NCI-H1105 treated with DMSO at 0.1 percent for 48 hours (cell line): ENCODE measurements at places on chromosomes 7 and 10.

DNA sequence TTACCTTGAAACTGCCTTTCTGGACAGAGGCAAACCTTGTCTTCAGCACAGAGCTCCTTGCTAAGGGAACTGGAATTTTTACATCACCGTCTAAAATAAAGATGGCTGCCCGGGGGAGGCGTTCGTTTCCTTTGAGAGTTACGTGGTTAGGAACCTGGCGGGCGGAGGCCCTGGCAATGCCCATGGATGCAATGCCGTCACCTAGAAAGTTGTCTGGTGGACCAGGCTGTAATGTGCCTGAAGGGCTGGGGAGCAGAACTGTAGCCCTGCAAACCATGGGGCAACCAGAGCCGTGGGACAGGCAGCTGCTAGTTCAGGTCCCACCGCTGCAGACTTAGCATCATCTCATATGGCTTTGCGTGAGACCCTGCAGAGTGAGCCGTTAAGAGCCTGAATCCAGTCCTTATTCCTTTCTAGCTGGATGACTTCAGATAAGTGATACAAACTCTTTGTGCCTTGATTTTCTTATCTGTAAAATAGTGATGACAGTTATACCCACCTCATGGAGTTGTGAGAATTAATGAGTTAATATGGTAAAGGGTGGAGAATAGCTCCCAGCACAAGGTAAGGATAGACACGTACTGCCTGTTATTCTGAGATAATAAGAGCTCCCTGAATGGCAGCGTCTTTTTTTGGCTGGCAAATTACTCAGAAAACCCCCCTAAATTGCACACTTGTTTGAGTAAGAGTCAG, 219.7 kb downstream of the EMX2 start:
- DNase-seq: no peak

GRCh38 chr10:125882596-125882995, 1.5 kb upstream of the DHX32 start:
- DNase-seq: no peak

DNA sequence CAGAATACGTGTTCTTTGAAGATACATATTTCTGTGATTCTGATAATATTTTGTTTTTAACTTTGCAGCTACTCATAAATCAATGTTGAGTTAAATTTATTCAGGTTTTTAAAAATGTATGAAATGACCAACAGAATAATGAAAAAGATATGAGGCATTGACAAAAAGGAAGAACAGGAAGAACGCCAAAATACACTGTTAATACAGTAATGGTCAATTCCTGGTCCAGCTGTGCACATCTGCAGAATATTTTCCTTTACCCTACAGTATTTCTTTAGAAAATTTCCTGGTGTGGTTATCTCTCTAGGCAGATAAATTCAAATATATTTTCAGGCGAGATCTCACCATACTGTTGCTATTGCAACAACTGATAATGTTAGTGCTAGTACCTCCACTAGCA, 203.2 kb upstream of the DGKB start:
- DNase-seq: no peak

- no peak for DNase-seq
Measured at GRCh38 chr10:59885430-59886134, 20.8 kb downstream of the CCDC6 start.

- DNase-seq: no peak
Measured at GRCh38 chr10:5107860-5108526, 13.8 kb downstream of the AKR1C3 start.

- DNase-seq: peak; percentile 7
Measured at GRCh38 chr10:128068398-128069285, 57.6 kb downstream of the MKI67 start.

DNA sequence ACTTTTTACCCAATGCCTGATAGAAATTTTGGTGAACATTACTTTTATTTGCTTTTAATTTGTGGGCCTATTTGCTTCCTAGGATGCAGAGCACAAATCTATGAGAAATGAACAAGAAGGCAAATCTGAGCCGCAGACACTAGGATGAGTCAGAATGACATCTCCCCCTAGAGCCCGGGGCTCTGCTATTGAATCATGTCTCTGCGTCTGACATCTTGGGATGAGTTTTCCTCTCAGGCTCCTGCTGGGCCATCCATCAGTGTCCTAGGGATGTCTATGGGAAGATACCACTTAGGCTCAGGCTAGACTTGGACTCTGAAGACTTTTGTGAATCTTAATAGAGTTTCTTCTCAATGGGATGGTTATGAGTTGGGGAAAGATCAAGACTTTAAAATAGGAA, 157.3 kb upstream of the MTPN start:
- no peak for DNase-seq

- no peak for DNase-seq
Measured at GRCh38 chr7:117800406-117800805, 72.8 kb downstream of the CTTNBP2 start.

DNA sequence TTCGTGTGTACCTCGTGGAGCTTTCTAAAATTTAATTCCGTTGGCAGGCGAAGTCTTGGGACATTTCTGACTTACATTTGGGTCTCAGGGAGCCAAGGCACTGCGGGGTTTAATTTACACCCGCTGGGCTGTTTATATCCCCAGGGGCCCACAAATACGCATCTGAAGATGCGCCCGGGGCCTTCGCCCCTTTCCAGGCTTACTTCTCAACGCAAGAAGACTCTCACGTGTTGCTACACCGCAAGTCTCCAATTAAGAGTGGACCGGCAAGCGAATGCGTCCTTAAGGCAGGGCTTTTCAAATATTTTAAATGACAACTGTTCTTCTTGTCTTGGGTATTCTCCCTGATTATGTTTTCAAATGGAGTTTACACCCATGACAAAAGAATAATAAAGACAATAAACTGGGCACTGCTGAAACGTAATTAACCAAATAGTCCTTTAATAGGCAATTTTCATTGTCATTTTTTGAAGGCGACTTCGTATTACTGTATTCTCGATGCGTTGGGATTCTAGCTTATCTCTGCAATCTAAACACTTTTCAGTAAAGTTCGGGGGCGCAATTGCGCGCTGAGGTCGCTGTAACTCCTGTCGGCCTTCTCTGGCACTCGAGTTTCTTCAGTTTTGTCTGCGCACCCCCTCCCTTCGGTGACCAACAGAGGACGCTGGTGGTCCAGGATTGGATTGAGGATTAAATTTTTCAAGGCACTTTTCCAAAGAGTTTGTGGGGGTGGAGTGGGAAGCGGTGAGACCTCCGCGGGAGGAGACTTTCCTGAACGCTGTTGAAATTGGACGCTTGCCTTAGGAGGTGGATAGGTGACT, 837 bp upstream of the IGFBP3 start:
- DNase-seq: peak; percentile 73

- no peak for DNase-seq
Measured at GRCh38 chr7:3884543-3884942, 583.5 kb downstream of the SDK1 start.

- DNase-seq: no peak
Measured at GRCh38 chr10:87700031-87700796, 40.5 kb downstream of the PAPSS2 start.

DNA sequence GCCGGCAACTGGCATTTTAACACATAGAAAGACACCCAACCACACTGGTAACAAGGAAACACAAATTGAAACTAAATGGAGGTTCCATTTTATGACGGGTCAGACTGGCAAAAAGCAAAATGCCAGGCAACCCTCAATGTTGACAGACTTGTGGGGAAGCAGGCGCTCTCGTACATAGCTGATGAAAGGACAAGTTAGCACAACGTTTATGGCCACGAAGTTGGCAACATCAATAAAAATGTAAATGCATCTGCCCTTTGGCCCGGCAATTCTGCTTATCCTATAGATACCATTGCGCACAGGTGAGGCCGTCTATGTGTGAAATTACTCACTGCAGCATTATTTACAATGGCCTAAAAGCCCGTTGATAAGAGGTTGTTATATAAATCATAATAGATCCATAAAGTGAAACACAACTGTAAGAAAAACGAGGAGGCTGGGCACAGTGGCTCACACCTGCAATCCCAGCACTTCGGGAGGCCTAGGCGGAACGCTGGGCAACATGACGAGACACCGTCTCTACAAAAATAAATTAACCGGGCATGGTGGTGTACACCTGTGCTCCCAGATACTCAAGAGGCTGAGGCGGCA, 39.8 kb downstream of the FOXL3 start:
- DNase-seq: no peak

DNA sequence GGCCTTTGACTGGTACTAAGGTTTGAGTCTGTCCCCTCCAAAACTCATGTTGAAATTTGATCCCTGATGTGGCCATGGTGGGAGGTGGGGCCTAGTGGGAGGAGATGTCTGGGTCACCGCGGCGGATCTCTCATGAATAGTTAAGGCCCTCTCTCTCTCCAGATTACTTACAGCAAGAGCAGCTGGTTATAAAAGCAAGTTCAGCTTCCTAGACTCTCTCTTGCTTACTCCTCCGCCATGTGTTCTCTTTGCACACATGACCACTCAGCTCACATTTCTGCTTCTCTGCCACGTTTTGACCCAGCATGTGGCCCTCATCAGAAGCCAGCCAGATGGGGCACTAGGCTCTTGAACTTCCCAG, 29.9 kb upstream of the ZMIZ1 start:
- DNase-seq: no peak

DNA sequence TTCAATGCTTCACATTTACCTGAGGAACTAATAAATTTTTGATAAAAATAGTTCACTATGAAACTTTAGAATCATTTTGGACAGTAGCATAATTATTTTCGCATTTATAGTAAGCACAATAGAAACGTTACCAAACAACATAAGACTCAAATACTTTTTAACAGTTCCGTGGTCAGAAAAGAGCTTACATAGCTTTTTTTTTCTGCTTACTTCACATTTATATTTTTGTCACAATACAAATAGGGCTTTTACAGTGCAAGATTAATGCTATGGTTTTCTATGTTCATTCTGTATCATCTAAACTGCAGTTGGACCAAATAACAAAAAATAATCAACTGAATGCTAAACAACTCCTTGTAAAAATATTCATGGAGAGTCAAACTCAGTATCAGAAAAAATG, 26.5 kb upstream of the RHOBTB1 start:
- no peak for DNase-seq

- no peak for DNase-seq
Measured at GRCh38 chr7:136030867-136031318, 53.7 kb upstream of the MTPN start.

DNA sequence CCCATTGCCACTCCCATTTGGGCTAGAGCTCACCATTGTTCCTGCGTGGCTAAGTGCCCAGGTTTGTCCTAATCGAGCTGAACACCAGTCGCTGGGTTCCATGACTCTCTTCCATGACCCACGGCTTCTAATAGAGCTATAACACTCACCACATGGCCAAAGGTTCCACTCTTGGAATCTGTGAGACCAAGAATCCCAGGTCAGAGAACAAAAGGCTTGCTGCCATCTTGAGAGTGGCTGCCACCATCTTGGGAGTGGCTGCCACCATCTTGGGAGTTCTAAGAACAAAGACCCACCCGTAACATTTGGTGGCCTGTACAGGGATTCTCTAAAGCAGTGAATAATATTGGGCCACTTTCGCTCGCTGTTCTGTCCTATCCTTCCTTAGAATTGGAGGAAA, 37.0 kb downstream of the AKR1B15 start:
- no peak for DNase-seq

- DNase-seq: no peak
Measured at GRCh38 chr7:85954961-85955360, 688.7 kb upstream of the GRM3 start.

DNA sequence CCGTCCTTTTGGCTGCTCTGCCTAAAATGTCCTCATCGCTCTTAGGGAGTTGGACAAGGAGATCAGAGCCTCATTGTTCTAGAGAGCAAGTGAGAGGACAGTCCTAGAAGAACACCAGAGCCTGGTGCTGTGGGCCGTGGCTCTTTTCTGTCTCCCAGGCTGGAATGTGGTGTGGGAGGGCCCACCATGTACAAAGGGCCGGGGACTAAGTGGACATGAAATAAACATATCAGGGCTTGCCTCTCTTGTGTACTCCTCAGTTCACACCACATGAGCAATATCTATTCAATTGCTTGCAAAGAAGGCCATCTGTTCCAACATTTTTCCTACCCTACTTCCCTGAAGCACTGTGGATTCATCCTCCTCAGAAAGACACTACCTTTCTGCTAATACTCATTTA, 510.4 kb downstream of the SUGCT start:
- no peak for DNase-seq

DNA sequence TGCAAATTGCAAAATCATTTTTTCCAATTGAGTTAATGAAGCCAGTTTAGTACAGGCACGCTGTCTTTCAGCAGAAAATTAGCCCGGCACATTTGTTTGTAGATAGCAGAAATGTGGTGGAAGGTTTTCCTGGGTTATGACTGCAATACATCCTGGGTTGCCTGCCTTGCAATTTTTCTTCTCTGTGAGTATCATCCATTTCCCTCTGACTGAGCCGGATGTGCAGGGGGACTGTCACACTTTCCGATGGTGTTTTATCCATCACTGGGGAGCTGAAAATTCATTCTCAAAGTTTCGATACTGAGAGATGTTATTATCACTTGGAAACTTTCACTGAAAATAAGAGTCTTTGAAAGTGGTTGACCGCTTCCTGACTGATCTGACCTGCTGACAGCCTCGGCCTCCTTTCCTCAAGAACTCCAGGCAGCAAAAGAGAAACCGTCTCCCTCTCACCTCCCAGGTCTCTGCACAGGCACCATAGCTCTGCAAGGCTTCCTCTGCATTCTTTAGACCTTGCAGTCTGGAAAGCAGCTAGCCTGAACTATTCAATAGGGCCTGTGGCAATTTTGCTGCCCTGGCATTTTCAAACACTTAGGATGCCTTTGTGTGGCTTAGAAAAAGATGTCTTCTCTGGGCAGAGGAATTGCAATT, 320.8 kb upstream of the NRP1 start:
- no peak for DNase-seq

GRCh38 chr7:27992755-27993493, 187.7 kb downstream of the JAZF1 start:
- peak; percentile 85 for DNase-seq

GRCh38 chr10:63588436-63589167, 67.4 kb downstream of the REEP3 start:
- no peak for DNase-seq

GRCh38 chr7:134811765-134812164, 32.3 kb downstream of the CALD1 start:
- no peak for DNase-seq
